ENCODE measurements at places on chromosomes 5 and 9. TPM values are rescaled to one million over a fixed set of nuclear protein-coding genes. Genes with fewer than 3 reads are reported as not detected.

DNA sequence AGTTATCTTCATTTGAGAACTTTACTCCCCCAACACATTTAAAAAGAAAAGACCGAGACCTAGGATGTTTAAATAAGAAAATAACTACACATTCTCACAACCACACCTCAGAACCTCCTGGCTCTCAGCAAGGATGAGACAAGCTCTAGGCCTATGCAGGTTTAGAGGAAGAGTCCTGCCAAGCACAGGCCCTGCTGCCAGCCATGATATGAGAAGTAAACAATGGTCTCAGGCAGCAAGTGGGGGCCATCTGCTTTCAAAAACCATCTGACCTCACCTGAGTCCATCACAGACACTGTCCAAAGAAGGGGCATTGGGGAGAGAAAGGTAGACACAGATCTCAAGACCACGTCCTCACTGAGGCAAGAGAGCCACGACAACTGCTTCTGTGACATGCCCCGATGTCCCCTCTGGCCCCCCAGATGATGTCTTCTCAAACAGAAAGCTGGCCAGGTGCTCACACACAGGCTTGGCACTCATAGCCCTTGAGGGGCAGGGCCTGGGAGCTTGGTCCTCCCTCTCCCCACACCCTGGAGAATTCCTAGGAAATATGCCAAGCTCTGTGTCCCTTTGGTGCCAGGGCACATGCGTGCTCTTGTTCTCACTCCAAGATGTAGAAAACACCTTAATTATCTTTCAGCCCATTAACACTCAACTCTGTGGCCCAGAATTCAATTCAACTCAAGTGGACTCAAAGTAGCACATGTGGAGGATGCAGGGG lies 150.4 kb downstream of the FSTL4 start:
- DNase-seq: no peak

- DNase-seq: no peak
These were observed 293.7 kb downstream of the SPOCK1 start for GRCh38 chr5:137205231-137206027.

GRCh38 chr5:107529618-107530017 lies 141.1 kb downstream of the EFNA5 start:
- DNase-seq: no peak

- no peak for DNase-seq
These were observed 116.3 kb upstream of the SLC25A48 start for GRCh38 chr5:135718151-135718550.

SLC35A4 gene
- polyA plus RNA-seq: 87.5 TPM

- DNase-seq: no peak
These were observed 1.5 kb downstream of the CRHBP start for GRCh38 chr5:76954383-76954763.

KLF4 gene
- polyA plus RNA-seq: 8.9 TPM

GRCh38 chr5:151461312-151461711 lies 13.9 kb downstream of the SLC36A1 start:
- DNase-seq: no peak

- DNase-seq: no peak
These were observed 21.0 kb downstream of the MACROH2A1 start for GRCh38 chr5:135377751-135378680.
